ENCODE measurements at places on chromosomes 13 and 19.

GRCh38 chr13:26482451-26483197, 74.9 kb upstream of the WASF3 start:
- DNase-seq, result peak; percentile 72

DNA sequence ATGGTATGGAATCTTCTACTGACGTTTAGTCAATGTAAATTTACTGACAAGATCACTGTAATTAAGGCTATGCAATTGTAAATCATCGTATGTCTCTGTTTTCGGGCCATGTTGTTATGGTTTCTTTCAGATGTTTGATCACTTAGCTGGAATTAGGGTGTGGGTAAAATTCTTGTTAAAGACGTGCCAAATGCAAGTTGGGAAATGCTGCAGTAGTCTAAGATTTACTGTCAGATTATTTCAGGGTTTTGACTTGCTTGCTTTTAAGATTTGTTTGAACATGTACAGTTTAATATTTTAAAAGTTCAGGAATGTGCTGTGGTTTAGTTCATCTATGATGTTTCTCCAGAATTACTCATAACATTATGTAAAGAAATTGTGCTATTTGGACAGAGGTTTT, 10.8 kb downstream of the NDFIP2 start:
- no peak for DNase-seq

DNA sequence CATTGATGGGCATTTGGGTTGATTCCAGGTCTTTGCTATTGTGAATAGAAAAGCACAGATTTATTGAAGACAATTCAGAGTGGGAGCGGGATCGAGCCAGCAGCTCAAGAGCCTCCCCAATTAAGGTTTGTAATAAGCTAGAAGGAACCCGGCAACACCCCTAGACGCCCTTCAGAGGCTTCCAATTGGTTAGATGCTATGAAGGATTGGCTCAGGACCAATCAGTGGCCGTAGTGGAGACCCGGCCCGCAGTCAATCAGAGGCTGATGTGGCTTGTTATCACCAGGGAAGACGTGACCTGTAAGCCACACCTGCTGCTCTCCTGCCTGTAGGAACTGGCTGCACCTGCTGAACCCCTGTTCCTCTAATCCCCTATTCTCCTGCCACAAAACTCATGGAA, 14.6 kb downstream of the SIGLEC11 start:
- no peak for DNase-seq

DNA sequence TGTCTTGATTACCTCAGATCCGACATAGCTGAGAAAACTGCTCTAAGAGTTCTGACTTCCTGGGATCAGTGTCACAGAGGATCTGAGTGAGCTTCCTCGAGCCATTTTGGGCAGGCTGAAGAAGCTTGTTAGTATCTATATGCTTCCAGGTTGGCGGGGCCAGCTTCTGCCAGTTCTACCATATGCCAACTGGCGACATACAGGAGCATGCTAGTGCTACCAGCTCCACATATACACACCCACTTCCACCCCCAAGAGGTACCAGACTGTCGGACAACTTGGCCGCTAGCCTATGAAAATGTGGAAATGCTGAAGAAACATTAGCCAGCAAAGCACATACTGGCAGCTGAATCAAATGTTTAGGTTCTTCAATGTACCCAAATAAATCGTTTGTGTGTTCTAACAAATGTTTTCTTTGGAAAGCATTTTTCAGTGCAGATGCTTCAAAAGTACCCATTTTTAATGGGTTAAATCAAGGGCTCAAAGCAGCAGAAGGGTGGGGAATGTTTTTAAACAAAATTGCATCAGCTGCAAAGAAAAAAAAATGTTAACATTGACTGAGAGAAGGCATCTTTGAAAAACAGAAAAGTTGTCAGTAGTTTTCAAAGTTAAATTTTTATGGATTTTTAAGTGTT, 163.7 kb downstream of the KLF12 start:
- peak; percentile 54 for DNase-seq

GRCh38 chr13:71712988-71713653, 153.9 kb downstream of the DACH1 start:
- DNase-seq, result no peak

- no peak for DNase-seq
These were observed 290.4 kb downstream of the DACH1 start for GRCh38 chr13:71576571-71576970.

DNA sequence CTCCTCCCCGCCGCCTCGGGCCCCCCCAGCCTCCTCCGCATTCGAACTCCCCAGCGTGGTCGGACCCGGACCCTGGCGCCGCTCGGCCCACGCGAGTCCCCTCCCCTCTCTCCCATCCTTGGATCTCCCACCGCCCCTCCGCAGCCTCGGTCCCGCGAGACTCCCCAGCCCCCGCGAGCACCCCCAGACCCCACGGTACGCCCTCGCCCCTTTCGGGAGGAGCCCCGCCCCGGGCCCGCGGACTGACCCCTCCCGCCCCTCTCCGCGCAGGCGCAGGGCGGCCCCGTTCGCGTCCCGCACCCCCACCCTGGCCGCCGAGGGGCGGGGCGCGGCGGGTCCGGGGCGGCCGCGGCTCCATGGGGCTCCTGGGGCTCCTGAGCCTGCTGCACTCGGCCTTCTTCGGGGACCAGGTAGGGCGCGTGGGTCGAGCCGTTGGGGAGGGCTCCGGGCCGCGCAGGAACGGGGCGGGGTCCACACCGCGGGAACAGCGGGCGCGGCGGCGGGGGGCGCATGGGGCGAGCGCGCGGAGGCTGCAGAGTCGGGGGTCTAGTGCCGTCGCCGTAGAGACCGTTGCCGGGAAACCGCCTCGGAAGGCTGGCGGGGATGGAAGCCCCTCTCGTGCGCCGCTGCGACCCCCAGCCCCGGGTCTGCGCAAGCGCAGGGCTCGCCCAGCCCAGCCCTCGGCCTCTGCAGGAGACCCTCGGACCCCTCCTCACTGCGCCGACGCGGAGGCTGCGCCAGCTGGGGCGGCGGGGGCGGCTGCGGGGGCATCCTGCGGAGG, 3.8 kb upstream of the APC2 start:
- peak; percentile 60 for DNase-seq

- DNase-seq, result no peak
These were observed 193.6 kb upstream of the STARD13 start for GRCh38 chr13:33479105-33479504.

DNA sequence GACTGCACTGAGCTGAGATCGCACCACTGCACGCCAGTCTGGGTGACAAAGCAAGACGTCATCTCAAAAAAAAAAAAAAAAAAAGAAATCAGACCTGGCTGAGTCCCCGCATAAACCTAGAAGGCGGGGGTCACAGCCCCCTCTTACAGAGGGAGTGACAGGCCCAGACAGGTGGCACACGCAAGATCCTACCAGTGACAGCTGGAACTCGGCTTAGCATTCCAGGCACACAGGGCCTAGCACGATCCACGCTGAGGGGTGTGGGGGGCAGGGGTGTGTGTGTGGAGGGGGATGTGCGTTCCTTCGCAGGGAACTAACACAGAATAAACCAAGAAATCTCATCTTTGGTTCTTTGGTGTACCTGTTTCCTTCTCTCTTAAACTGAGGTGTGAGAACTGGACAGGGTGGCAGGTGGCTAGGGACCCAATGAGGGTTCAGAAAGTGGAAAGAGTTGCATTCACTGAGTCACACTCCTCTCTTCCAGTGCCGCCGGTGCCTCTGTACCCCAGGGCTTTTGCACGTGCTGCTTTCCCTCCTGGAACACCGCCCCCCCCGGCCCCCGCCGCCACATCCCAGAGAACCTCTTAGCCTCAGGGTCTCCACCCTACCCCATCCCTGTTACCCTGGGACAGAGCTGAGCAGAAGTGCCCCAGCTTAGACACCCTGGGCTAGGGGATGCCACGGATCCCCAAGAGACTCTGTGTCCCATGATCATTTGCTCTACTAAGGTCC, 5.0 kb downstream of the SGTA start:
- DNase-seq, result no peak

GRCh38 chr19:38949580-38950367, 19.0 kb downstream of the MRPS12 start:
- peak; percentile 95 for DNase-seq

- DNase-seq, result no peak
These were observed 156.2 kb downstream of the STK24 start for GRCh38 chr13:98420554-98421175.

- DNase-seq, result no peak
These were observed 295.4 kb upstream of the MAB21L1 start for GRCh38 chr13:35771898-35772297.

GRCh38 chr19:33396701-33397535, 23.4 kb downstream of the CEBPG start:
- no peak for DNase-seq

GRCh38 chr19:6705931-6706632, 14.4 kb downstream of the C3 start:
- DNase-seq, result no peak

DNA sequence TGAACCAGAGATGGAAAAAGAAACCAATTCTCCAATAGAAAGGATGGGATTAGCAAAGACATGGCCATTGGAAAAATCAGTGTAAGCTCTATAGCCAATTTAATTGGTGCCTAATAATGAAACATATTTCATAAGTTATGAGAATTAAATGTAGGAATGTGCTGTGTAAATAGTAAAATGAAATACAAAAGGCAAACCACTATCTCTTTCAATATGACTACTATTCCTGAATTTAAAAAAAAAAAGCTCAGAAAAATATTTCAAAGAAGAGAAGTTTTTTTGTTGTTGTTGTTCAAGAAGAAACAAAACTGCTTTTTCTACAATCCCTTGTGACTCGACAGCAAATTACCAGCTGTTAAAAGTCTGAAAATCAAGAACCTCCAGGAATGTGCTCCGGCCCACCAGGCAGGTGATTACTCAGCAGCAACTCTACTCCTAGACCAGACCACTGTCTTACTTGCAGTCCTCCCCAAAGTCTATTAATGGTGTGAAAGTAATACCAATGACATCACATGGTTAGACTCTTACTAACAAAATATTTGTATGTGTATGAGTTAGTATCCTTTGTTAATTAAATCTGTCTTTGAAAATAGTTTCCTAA, 362.4 kb downstream of the KCTD12 start:
- DNase-seq, result no peak

- no peak for DNase-seq
These were observed 905.6 kb upstream of the SPRY2 start for GRCh38 chr13:81246556-81246955.

DNA sequence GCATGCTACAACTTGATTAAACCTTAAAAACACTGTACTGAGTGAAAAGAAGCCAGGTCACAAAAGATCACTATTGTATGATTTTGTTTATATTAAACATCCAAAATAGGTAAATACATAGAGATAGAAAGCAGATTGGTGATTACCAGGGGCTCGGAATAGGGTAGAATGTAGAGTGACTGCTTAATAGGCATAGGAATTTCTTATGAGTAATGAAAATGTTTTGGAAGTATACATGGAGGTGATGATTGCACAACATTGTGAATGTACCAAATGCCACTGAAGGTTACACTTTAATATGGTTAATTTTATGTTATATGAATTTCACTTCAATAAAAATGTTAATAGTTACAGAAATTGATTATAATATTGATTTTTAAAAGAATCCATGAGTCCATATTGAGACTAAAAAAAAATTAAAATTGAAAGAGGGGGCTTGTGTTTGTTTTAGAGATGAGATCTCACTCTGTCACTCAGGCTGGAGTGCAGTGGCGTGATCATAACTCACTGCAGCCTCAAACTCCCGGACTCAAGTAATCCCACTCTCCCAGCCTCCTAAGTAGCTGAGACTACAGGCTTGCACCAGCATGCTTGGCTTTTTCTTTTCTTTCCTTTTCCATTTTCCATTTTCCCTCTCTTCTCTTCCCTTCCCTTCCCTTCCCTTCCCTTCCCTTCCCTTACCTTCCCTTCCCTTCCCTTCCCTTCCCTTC, 85.1 kb downstream of the FNDC3A start:
- DNase-seq, result no peak

DNA sequence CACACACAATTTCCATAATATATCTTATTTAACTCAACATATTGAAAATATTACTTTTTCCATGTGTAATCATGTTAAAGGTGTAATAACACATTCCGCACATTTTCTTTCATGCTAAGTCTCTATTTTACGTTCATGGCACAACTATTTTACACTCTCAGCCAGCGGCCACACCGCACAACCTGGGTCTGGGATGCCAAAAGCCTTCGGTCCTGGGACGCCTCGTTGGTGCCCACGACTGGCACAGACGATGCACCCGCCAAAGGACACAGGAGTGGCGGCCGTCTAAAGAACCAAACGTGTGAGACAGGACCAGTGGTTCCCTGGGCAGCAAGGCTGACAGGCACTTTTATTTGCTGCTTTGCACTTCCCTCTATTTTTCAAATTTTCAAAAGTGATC, 10.0 kb upstream of the PROZ start:
- DNase-seq, result peak; percentile 28
